Right ventricle myocardium inferior (tissue), 1 donor: ENCODE measurements at places on chromosomes 13 and 19.

DNA sequence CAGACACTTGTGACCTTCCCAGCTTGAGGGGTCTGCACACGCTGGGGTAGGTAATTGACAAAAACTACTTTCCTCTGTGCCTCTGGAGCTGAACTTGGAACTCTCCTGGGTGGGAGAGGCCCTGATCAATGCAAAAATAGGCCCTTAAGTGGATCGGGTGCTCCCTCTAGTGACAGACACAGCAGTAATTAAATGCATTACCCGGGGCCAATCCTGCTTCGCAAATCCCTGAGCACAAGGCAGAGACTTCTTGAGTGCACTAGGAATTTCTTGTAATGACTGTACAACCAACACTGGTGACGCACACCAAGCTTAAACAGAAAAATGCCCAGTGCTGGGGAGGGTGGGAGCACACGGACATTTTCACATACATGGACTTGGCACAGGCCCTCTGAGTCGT is 10.6 kb upstream of the UBE2S start:
- no peak for DNase-seq

- DNase-seq, result no peak
Measured at GRCh38 chr13:45315520-45316167, 25.3 kb downstream of the TPT1 start.

DNA sequence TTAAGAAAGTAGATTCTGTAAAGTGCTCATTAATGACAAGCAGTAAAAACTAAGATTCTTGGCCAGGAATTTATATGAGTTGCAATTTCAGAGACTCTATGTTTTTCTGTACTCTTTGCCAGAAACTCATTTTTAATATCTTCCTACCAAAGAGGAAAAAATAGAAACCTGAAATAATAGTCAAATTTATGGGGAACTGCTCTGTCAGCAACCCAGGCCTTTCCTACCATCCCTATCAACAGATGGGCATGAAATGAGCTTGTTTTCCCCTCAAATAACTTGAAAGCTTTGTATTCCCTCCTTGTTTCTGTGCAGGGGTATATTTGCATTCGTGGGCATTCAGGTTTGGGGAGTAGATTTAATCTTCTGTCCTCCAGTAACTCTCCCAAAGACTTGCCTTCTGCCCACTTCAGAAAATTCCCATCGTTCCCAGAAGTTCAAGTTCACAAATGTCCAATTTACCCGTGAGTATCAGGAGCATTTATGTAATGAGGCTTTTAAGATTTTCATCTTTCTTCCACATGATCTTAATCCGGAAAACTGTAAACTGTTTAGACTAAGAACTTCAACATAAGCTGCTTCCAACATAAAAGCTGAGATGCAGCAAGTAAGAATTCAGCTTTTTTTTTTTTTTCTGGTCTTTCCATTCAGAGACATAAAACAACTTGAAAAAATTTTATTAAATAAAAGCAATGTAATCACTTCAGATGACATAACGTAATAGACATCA is 363.1 kb downstream of the EFNB2 start:
- no peak for DNase-seq

DNA sequence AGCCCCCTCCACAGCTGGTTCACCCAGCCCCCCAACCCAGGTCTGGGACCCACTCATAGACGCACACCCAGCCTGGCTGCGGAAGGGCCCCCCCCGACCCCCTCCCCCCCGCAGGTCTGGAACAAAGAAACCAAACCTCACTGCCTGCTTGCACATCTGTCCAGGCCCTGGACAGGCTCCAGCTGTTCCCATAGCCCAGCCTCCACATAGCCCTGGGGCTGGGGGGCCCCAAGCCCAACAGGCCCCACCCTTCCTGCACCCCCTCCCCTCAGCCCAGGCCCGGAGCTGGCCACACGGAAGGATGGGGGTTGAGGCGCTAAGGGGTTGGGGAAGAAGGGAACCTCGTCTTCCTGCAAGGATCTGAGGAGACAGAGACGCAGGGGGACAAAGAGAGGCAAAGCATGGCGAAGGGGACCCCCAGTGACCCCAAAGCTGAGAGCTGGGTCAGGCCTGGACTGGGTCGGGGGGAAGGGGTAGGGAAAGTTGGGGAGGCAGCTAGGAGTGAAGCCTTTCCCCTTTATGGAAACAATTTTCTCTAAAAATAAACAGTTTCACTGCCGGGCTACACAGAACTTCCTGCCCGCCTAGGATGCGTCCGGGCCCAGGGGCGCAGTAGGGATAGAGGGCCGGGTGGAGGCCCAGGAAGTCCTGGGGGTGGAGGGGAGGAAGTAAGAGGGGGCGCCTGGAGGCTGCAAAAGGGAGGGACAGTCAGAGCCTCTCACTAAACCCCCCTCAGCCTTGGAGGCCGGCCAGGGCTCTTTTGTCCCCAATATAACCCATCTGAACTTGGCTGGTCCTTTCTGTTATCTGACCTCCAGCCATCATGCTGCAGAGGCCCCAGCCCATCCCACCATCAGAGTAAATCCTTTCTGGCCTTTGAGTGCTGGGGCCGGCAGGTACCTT is 2.4 kb downstream of the KANK2 start:
- no peak for DNase-seq

GRCh38 chr13:73337532-73337931 is 278.7 kb downstream of the KLF5 start:
- no peak for DNase-seq

DNA sequence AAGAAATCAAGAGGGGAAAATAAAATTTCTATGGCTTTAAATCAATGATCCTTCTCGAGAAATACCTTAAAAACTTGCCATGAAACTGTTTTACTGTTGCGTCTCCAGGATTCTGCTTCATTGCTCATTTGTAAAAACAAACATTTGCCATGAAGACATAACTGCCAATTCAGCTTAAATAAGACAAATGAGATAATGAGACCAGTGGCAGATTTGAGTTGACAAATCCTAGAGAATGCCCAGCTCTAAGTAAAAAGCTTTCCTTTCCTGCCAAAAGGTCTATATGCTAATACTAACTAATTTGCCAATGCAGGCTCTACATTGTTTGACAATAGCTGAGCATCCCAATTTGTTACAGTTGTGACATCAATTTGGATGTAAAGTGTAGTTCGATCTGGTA is 400.5 kb upstream of the PCDH9 start:
- no peak for DNase-seq

DNA sequence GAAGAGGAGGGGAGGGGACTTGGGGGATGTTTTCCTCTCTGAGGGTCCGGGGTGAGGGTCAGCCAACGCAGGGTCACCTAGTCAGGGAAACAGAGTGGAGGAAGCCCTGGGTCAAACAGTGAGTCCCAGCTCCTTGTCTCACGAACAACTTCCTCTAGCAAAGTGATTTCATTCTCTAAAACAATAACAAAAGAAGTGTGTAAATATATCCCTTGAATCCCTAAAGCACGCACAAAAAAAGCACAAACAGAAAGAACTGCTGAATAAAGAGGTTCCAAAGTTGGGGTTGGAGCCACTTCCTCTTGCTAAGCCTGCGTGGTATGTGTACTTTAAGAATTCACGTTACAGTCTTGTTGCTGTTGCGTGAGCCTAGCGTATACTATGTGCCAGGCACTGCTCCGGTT is 1.5 kb upstream of the C5AR2 start:
- DNase-seq, result no peak

- DNase-seq, result no peak
Measured at GRCh38 chr13:62250501-62251201, 835.0 kb upstream of the PCDH20 start.

DNA sequence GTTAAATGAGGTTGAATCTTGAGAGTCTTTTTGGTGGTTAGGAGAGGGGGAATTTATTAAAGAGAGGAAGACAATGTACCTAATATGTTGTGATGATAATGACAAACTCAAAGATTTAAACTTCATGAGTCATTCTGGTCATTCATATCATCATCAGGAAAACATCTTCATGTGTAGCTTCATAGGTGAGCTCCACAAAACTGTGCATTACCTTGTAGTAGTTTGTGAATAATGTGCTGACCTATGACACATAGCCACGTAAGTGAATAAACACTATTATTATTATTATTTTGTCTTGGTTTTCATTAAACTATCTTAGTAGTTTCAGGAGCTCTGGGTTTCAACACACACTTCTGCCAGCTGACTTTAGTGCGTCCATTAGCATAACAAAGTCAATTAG is 997 bp upstream of the GPC6 start:
- DNase-seq, result no peak

GRCh38 chr13:42396901-42397655 is 125.1 kb downstream of the AKAP11 start:
- no peak for DNase-seq

DNA sequence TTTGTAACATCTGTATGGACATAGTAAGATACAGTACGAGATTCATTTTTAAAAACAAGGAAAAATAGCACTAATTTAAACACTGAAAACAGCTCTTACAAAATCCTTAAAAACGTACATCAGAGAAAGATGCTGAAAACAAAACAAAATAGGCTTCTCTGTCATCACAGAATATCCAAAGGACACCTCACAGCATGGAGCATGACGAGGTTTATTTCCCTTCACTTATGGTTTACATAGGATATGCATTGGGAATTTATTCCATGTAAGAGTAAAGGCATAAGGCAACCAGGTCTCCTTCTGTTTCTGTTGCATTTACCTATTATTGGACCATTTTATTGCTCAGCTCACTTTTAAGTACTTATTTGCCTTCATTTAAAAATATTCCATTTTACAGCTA is 3.0 kb downstream of the KCTD12 start:
- no peak for DNase-seq

DNA sequence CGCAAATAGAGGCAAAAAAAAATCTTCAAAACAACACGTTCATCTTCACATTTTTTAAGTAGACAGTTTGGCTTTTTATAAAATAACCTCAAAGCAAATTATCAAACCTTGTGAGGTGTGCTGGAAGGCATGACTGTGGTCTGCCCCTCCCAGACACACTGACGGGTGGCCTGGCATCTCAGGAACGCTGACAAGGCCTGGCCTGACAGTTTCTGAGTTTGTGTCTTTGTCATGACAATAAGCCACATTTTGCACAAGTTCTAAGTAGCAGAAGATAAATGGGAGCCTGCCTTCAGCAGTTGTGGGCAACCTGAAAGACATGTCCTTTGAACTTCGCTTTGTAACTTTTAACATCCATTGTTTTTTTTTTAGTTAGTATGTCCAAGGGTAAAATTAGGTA is 38.5 kb downstream of the SOX21 start:
- no peak for DNase-seq

GRCh38 chr19:291561-292280 is 518 bp upstream of the PLPP2 start:
- DNase-seq, result no peak

DNA sequence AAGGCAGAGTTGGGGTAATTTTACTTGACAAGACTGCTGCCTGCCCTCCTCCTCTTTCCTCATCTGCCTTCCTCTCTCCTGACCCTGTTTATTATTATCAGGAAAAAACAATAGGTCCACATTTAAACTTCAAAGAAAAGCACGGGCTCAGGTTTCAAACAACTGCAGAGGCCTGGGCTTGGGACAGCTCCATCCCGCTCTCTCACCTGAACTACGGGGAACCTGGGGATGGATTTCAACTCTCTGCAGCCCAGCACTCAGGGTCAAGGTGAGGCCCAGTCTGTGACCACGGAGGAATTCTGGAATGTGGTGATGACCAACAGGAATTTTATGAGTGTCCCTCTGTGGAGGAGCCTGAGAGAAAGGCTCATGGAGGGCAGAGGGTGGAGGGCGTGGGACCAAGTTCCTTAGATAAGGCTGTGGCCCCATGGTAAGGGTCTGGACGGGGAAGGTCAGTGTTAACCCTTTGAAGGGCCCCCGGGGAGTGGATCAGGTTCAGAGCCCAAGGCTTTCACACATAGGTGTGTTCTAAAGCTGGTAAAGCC is 220.8 kb upstream of the MAB21L1 start:
- DNase-seq, result no peak

GRCh38 chr13:91240341-91240740 is 107.1 kb upstream of the MIR17HG start:
- DNase-seq, result no peak

GRCh38 chr13:56530096-56530495 is 610.6 kb upstream of the PRR20A start:
- DNase-seq, result no peak

- DNase-seq, result peak; percentile 95
Measured at GRCh38 chr19:13774217-13775191, at the start of gene C19orf53. Gene C19orf53, plus strand, starts transcription at chr19:13774456. Its CDS starts 22 bp downstream, at chr19:13774478.

- no peak for DNase-seq
Measured at GRCh38 chr13:40039061-40039460, 383.6 kb downstream of the COG6 start.

GRCh38 chr19:572743-573518 is 535 bp downstream of the BSG start:
- DNase-seq, result peak; percentile 67

- no peak for DNase-seq
Measured at GRCh38 chr13:111210091-111210490, 95.0 kb downstream of the ARHGEF7 start.

GRCh38 chr19:29084266-29084665 is 128.7 kb downstream of the UQCRFS1 start:
- no peak for DNase-seq

GRCh38 chr13:40664350-40665125 is 1.9 kb downstream of the FOXO1 start:
- DNase-seq, result peak; percentile 92

- DNase-seq, result no peak
Measured at GRCh38 chr19:8087876-8088275, 35.3 kb downstream of the CCL25 start.

DNA sequence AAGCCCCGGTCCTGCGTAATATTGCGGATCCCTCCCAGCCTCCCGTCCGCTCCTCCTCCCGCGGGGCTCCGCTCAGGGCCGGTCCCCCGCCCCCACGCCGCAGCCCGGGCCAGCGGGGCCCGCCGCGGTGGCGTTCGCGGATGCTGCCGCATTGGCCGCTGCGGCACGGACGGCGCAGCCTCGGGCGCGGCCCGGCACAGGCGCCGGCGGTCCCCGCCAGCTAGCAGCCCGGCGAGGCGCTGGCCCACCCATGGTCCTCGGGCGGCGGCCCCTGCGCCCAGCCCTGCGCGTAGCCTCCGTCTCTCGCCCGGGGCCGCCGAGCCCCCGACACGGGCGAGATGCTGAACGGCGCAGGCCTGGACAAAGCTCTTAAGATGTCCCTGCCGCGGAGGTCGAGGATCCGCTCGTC is at the start of gene ATP8A2:
Gene ATP8A2, plus strand, starts transcription at position 100 of the 409 bp plus-strand sequence. Its CDS starts 239 bp downstream, at position 339.
- DNase-seq, result no peak

GRCh38 chr13:100454876-100455275 is 133.7 kb downstream of the GGACT start:
- no peak for DNase-seq

GRCh38 chr13:97999653-98000052 is 46.2 kb downstream of the IPO5 start:
- no peak for DNase-seq

DNA sequence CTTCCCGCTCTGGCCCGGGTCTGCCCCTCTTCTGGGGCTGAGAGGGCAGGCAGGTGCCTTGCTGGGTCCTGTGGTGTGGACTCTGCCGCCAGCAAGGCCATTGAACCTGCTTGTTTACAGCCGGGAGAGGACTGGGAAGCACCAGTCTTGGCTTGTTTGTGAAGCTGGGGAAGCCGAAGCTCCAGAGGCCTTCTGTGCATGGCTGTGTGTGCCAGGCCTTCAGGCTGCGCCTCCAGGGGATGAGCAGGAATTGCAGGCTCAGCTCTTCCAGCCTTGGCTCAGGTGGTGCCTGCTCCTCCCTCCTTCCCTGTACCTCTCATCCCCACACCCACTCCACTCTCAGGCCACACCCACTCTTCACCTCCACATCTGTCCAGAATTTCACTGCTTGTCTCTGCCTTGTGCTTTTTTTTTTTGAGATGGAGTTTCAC is 17.5 kb downstream of the NDUFB7 start:
- DNase-seq, result peak; percentile 18
